ENCODE measurements at places on chromosomes 16 and 17.

DNA sequence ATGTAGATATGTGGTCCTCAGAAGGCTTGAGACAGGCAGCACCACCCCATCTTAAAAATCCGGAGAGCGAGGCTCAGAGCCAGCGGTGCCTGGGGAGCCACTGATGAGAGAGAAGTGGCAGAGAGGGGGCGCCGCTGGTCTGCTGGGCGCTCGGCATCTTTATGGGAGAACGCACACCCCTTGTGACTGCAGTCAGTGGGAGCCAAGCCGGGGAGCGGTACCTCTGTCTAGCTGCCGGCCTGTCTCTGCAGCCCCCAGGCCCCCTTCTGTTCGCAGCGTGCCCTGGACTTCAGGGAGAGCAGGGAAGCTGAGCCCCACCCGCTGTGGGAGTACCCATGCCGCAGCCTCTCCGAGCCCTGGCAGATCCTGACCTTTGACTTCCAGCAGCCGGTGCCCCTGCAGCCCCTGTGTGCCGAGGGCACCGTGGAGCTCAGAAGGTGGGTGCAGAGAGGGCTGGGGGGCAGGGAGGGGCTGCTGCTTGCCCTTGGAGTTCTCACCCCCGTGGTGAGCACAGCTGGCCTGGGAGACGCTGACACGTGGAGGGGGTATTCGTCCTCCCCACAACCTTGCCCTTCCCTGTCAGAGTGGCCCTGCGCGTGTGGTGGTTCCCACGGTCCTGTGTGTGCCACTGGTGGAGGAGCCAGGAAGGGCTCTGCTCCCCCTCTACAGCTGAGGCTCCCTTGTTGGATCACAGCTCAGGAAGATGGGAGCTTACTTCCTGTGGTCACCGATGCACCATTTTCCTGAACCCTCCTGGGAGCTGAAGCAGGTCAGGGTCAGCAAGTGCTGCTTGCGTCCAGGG, 44.8 kb downstream of the PRMT7 start:
- no peak for DNase-seq

- no peak for DNase-seq
Measured at GRCh38 chr17:64386412-64387144, 4.1 kb downstream of the PECAM1 start.

- DNase-seq = no peak
Measured at GRCh38 chr16:65306722-65307121, 184.9 kb upstream of the CDH11 start.

DNA sequence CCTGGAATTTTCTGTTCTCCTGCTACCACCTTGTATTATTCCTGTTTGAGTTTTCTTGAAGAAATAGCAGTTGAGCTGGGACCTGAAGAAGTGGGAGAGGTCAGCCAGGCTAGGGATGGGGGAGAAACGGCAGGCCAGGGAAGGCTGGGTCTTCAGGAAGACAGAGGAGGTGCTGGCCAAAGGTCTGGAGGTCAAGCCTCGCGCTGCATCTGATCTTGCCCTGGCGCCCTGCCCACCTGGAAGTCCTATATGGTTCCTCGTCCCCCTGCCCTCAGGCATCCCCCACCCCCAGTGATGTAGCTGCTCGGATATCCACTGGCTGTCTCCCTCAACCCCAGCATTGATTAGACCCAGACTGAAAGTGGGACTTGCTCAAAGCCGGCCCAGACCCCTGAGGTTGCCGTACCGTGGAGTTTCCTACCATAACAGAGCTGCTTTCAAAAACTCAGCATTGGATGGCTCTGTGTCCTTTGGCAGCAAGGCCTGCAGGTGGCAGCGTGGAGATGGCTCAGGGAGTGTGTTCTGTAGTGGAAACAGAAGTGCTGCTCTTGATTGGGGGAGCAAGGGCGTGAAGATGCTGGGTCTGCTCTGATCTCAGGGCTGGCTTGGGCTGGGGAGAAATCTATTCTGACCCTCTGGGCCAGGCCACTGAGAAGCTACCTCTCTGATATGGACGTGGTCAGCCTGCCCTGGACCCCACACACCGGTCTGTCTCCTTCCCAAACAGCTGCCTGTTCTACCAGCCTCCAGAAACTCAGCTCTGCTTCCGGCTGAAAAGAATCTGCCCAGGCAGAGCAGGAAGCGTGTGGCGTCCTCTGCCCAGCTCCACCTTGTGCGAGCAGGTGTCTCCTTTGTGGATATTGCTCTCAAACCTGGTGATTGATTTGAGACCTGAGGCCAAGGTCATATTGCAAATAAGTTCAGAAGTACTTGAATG, 107.0 kb upstream of the CACNG5 start:
- peak; percentile 24 for DNase-seq

DNA sequence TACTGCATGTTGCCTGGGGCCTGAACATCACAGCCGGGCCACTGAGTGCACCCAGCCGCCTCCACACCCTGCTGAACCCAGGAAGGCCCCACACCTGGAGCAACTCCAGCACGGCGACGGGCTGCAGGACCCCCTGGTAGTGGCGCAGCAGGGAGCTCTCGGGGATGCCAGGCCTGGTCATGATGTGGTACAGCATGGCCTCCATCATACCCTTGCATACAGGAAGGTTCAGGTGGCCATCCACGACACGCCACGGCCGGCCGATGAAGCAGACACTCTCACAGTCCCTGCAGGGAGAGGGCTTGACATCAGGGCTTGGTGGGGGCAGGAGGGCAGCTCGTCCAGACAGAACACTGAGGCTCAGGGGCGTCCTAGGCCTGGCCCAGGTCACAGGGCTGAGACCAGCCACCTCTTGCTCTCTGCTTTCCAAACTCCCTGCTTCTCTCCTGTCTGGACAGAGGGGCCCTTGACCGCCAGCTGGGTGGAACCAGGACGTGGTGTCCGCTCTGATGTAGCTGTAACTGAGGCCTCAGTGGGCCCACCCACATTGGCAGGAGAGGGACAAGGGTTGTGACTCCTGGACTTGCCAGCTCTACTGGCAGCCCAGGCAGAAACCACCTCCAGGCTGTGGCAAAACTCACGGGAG, 60.3 kb downstream of the IL21R start:
- DNase-seq = no peak

- DNase-seq = no peak
Measured at GRCh38 chr16:50208460-50208931, 55.4 kb downstream of the TENT4B start.

- DNase-seq = no peak
Measured at GRCh38 chr16:81843243-81843582, 64.1 kb downstream of the PLCG2 start.

- DNase-seq = no peak
Measured at GRCh38 chr17:69423450-69423849, 9.0 kb downstream of the MAP2K6 start.

- DNase-seq = no peak
Measured at GRCh38 chr16:867421-868385, 67.2 kb upstream of the GNG13 start.

- no peak for DNase-seq
Measured at GRCh38 chr17:5976251-5976650, 93.9 kb upstream of the WSCD1 start.

GRCh38 chr17:31695456-31696090, 163.5 kb downstream of the COPRS start:
- no peak for DNase-seq

GRCh38 chr16:26697807-26698206, 368.9 kb upstream of the C16orf82 start:
- DNase-seq = no peak

GRCh38 chr17:65173284-65173793, 36.2 kb downstream of the RGS9 start:
- DNase-seq = no peak

DNA sequence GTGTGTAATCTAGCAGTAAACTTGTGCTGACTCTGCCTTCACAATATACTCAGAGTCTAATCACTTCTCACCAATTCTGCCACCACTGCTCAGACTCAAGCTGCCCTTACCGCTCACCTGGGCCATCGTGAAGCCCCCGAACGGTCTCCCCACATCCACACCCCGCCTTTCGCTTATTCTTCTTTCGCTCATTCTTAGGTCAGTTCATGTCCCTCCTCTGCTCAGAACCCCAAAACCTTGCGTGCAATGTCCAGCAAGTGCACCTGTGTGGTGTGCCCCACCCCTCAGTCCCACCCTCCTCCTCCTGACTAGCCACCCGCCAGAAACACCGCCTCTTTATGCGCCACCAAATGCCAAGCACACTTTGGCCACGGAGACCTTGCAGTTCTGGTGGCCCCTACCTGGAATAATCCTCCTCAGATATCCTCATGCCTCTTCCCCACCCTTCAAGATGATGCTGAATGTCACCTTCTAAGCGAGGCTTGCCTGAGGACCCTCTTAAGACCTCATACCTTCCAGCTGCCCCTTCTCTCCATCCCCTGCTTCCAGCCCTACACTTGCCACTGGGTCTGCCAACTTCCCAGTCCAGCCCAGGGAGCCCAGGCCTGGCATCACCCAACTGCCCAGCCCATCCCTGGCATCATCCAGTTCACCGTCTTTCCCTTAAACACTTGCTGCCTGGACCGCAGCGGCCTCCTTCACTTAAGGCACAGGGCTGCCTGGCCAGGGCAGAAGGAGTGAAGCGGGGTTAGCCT, 34.3 kb upstream of the RBFOX3 start:
- DNase-seq = no peak

GRCh38 chr17:29749045-29749825, 126.5 kb upstream of the CORO6 start:
- DNase-seq = no peak

- no peak for DNase-seq
Measured at GRCh38 chr16:88719267-88719932, 13.1 kb downstream of the CTU2 start.

DNA sequence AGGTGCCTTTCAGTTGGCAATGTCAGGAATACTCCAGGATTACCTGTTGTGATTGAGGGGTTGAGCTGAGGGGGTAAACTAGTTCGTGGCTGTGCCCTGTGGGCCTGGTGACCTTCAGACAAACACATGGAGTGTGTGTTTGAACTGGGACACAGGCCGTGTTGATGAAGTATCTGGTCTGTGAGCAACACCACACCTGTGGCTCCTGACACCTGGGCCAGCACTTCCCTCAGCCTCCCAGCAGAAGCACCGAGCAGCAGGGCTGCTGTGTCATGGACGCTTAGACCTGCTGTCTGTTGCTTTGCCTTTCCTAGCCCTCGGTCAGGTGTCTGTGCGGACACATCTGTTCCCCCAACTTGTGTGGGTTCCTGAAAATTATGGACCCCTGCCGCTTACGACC, 82.9 kb downstream of the KSR1 start:
- no peak for DNase-seq

DNA sequence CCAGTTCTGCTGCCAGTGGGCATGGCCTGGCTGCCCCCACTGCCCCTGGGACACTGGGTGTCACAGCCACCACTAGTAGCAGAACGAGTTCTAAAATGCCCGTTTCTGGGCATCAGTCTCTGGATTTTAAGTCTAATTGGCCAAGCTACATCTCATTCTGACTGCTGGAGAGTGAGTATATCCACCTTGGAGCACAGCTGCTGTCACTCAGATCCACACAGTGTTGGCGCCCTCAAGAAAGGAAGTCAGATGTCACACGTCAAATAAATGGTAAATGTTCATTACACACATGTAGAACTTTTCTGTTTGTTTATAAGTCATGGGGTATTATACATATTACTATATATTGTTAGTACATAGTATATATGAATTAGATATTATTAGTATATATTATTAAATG, 19.4 kb downstream of the GNGT2 start:
- no peak for DNase-seq

DNA sequence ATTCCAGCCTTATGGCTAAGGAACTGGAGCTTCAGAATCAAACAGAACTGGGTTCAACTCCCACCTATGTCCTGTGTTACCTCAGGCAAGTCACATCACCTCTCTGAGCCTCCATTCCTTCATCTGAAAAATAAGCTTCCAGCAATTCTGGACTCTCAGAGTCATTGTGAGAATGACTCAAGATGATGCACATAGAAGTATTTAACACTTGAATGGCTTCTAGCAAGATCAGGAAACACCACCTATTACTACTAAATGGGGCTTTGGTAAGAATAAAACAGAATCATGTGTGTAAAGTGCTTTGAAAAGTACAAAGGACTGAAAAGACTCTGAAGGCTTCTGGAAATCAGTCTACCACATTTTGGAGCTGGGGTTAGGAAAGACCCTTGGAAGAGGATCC, 30.8 kb upstream of the CALB2 start:
- DNase-seq = no peak

DNA sequence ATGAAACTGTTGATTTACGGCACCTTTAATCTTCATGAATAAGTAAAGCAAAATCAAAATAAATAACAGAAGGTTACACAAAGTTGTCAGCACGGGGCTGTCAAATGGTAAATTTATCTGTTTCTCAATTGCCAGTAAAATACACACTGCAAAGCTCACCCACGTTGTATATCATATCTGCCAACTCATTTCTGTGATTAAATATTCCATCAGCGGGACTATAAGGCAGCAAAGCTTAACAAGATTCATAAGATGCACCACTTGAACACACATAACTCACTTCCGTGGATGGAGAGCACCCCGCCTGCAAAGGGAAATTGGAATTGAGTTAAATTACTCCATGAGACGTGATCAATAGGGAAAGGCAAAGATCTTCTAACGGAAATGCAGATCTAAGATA, 280.0 kb downstream of the RBFOX1 start:
- no peak for DNase-seq

GRCh38 chr16:89506113-89506504, 2.1 kb upstream of the SPG7 start:
- DNase-seq = no peak

- no peak for DNase-seq
Measured at GRCh38 chr16:4925791-4926190, 11.2 kb downstream of the PPL start.

- no peak for DNase-seq
Measured at GRCh38 chr17:32382526-32383223, 32.7 kb downstream of the ZNF207 start.

DNA sequence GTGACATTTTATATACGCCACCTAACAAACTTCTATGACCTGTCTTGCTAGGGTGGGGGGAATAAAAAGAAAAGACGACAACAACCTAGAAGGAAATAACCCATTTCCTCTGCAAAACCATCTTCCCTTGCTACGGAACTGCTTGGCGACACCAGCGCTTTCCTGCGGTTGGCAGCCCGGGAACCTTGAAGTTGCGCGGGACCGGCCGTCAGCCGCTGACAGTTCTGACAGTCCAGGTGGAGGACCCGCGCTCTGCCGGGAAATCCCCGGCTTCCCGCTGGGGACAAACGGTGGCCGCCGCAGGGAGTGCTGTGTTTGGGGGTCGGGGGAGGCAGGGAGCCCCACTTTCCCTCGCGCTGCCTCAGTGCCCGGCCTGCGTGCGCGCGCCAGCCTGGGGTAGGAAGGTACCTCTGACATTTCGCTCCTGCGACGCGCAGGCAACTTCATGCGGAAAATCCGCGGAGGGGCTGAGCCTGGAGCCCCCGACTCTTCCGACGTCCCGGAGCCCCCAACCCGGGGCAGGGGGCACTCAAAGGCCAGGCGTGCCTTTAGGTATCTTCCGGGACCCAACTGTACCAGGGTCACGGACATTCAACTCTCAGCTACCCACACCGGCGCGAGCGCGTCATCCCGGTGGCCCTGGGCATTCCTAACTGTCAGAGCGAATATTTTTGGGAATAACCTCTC, 516 bp downstream of the SLC16A6 start:
- no peak for DNase-seq

DNA sequence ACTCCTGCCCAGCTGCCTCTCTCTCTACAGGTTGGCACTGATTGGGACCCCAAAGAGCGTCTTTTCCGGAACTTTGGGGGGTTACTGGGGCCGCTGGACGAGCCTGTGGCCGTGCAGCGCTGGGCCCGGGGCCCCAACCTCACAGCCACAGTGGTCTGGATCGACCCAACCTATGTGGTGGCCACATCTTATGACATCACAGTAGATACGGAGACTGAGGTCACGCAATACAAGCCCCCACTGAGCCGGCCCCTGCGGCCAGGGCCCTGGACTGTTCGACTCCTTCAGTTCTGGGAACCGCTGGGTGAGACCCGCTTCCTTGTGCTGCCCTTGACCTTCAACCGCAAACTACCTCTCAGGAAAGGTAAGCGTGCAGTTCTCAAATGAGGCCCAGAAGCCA, 12.3 kb downstream of the XYLT2 start:
- no peak for DNase-seq
